IMR-90 (cell line): ENCODE measurements at places on chromosomes 6 and 20. TPM values are rescaled to one million over a fixed set of nuclear protein-coding genes. Genes with fewer than 3 reads are reported as not detected.

The HMGCLL1 gene
- not detected in 2 replicates for total RNA-seq

The STX11 gene
- 0.54 and 0.56 TPM in 2 replicates for total RNA-seq

The PRDM13 gene
- not detected in 2 replicates for total RNA-seq

The MYBL2 gene
- 21.7 and 23.1 TPM in 2 replicates for total RNA-seq
